ENCODE measurements at places on chromosomes 12 and 14.

DNA sequence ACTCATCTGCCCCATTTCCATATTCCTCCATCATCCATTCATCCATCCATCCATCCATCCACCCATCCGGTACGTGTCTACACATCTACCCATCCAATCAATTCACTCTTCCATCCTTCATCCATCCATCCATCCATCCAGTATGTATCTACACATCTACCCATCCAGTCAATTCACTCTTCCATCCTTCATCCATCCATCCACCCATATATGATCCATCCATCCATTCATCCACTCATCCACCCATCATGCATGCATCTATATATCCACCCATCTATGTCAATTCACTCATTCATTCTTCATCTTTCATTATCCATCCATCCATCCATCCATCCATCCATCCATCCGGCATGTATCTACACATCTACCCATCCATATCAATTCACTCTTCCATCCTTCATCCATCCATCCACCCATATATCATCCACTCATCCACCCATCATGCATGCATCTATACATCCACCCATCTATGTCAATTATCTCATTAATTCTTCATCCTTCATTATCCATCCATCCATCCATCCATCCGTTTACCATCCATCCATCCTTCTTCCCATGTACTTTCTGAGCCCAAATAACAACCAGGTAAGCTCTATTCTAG lies 108.6 kb upstream of the NOS1 start:
- DNase-seq: no peak

DNA sequence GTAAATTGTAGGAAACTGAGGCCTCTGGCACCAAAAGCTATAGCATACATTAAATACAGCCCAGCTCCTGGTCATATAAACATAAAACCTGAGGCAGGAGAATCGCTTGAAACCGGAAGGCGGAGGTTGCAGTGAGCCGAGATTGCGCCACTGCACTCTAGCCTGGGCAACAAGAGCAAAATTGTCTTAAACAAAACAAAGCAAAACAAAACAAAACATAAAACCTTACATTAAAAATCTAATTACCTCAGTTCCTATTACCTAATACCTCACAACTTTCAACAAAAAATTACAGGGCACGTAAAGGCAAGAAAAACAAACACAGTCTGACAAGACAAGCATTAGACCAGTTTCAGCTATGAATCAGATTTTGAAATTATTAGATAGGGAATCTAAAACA lies 36.7 kb downstream of the TMEM116 start:
- DNase-seq: no peak

DNA sequence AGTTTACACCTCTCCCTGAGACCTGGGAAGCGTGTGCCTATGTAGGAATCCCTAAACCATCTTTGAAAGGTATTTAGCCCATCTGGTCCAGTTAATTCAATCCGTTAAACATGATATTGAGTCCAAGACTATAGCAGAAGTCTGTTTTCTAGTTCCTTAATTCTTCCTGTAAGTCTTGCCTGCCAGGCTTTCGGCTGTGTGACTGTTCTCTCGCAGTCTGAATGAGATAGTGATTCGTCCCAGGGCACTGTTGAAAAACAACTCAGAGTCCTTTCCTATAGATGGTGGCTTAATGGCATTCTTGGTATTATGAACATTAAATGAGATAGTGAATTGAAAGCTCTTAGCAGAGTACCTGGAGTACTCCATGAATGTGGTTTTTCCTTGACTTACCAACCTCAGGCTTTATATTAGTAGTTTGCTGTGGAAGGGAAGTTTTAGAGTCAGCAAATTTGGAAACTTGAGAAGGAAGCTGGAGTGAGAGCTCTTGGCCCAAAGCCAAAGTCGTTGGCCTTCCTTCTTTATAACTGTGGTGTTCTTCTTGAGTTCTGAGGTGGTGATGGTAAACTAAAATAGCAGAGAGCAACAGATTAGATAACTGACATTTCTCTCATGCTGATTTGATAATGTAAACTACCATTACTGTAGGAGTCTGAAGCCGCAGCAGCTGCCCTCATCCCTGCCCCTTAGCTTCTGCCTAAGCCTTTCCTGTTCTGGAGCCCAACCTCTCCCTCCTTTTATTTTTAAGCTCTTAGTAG lies 76.5 kb downstream of the TGFB3 start:
- no peak for DNase-seq

- DNase-seq: no peak
Observed at GRCh38 chr14:101318271-101318670, 243.0 kb upstream of the DIO3 start.

All from stimulated activated CD4-positive, alpha-beta T cell treated with anti-CD3 and anti-CD28 coated beads, TNF-alpha, amount 100 ng/mL, for 1 hour (primary cell).